ENCODE measurements at places on chromosomes 1 and 21. TPM values are rescaled to one million over a fixed set of nuclear protein-coding genes. Genes with fewer than 3 reads are reported as not detected.

GRCh38 chr1:174815036-174815435, 184.7 kb upstream of the CACYBP start:
- DNase-seq = no peak

DNA sequence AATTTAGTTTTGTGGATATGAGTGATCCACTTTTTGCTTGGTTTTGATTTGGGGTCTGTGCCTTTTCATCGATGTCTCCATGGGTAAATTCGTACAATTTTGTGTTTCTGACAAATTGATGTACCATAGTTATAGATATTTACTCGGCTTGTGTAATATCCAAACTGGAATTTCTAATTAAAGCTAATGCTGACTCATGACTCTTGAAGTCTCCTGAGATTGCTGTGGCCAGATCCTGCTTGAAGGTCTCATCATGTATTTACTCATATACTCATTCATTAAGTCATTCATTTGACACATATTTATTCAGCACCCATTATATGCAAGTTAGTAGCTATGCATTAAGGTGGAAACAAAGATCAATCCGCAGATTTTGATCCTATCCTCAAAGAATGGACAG, 423.2 kb downstream of the RWDD3 start:
- DNase-seq = no peak

The IFNLR1 gene
- 2.4 TPM for total RNA-seq

The DHRS3 gene
- total RNA-seq = 79.7 TPM

DNA sequence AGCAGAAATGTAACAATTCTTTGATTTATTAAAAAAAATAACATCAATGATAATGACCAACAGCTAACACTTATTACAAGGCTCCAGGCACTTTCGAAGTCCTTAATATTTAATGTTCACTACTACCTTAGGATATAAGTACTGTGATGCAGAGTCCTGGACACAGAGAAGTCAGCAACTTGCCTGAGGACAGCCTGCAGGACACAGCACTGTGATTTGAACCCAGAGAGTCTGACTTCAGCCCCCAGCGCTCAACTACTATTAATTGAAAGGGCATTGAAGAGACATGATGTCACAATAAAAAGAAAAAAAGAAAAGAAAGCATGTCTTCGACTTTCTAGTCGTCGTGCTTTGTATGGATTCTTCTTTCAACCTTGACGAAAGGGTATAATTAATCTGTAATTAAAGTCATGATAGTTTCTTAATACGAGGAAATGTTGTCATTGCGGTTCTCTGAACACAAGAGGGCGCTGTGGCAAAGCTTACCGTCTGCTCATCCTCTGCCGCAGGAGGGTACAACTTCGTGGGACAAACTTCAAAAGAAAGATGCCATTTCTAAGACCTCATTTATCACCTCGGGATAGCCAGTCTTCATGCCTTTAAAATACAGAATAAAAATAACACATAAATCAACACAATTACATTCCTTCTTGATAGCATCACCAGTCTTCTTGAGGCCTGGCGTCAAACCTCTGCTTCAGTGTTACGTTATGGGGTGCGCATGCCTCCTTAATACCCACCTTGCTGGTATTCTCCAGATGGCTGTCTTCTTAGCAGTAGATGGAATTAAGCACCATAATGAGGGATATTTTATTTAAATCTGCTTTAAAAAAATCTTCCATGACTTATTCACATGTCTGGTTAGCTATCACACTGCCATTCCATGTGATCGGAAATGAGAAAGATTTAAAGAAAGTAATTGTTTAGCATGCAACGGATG, 240.1 kb downstream of the DISC1 start:
- DNase-seq = peak; percentile 65

The SYNC gene
- 15.4 TPM for total RNA-seq

The NSL1 gene
- total RNA-seq = 27.5 TPM

DNA sequence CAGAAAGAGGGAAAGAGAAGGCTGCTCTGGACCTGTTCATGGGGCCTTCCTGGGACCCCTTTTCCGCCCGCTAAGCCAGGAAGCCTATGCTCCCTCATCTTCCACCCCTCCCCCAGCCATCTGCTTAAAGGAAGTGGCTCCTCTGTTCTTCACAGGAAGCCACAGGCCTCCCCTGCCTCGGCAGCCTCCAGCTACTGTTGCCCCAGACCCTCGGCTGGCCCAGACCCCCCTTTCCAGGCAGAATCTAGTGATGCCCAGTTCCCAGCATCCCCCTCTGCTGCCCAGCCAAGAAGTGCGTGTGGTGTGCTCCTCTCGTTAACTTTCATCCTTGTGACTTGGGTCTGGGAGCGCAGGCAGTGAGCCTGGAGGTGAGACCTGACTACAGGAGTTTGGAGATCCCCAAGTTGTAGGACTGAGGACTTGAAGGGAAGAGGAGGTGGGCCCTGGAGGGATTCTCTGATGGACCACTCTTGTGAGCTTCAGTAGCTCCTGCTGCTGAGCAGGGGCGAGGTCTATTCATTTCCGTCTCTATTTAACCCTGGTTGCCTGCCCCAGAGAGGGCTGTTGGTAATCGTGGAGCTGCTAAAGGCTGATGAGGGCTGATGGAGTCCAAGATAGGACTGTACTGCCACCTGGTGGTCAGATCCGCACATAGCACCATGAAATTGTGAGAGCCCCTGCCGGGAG, 9.1 kb downstream of the IFI6 start:
- peak; percentile 88 for DNase-seq

- DNase-seq = no peak
Measured at GRCh38 chr1:110040548-110040947, 6.1 kb downstream of the STRIP1 start.

GRCh38 chr21:14699433-14700407, 153.6 kb upstream of the SAMSN1 start:
- DNase-seq = peak; percentile 50

- no peak for DNase-seq
Measured at GRCh38 chr1:208135354-208135753, 108.8 kb downstream of the PLXNA2 start.

The C1orf50 gene
- total RNA-seq = 2.8 TPM

The NUDT4B gene
- total RNA-seq = 11.7 TPM

DNA sequence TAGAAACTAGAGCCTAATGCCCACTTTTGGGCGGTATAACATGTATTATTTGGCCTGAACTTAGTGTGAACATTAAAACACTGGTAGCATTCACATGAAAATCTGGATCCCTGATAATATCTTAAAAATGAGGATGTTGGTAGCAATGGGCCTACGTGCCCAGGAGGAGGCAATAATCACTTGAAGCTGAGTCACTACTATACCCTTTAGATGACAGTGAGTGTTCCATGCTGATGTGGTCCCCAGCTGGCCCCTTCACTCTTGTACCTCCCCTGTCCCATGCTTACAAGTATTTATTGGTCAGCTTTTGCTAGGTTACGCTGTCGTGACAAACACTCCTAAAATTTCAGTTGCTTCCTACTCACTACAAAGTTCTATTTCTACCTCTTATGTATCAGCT, 23.0 kb upstream of the POU2F1 start:
- DNase-seq = no peak

The PLEKHO1 gene
- total RNA-seq = 60.6 TPM

The PI4KB gene
- total RNA-seq = 48.3 TPM

The HES2 gene
- total RNA-seq = 5.0 TPM

DNA sequence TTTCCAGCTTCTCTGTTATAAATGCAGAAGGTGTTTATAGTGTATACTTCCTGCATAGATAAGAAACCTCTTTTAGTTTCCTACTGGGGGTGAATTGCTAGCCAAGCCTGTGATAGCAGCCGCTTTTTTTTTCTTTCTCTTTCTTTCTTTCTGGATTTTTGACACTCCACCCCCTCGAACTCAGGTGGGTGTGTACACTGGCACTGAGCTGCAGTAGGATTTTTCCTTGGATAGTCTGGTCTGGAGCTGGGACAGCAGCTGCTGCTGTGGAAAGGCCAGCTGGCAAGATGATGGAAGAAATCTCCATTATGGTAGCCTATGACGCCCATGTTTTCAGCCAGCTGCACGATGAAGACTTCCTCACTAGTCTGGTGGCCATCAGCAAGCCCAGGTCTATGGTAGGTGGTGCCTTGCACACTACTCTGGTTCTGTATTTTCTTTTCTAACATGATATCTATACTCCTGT, 122.5 kb upstream of the CACYBP start:
- DNase-seq = no peak

DNA sequence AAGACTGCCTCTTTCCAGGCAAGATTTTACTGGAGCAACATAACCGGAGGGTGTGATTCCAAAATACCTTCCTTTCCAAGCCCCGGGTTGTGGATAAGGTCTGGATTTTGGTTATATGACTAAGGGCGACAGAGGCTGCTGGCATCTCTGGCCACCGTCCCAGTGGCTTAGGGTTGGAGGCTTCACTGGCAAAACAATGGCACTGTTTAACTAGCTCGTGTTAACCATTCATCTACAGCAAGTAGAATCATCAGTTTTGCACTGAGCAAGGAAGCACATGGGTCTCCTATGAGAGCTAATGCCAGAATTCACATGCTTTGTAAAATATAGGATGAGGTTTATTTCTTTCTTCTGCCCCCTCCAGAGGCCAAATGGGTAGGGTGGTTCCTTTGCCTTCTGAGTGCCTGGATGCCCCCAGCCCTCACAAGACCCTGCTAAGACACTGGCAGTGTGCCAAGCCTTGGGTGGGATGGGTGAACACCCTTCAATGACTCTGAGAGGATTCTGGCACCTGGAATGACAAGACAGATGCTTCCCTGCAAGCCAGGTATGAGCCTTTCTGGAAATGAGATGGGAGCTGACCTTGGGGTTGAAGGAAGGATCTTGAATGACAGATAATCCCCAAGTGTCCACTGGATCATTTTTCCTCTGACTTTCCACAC, 36.8 kb downstream of the DHCR24 start:
- no peak for DNase-seq

DNA sequence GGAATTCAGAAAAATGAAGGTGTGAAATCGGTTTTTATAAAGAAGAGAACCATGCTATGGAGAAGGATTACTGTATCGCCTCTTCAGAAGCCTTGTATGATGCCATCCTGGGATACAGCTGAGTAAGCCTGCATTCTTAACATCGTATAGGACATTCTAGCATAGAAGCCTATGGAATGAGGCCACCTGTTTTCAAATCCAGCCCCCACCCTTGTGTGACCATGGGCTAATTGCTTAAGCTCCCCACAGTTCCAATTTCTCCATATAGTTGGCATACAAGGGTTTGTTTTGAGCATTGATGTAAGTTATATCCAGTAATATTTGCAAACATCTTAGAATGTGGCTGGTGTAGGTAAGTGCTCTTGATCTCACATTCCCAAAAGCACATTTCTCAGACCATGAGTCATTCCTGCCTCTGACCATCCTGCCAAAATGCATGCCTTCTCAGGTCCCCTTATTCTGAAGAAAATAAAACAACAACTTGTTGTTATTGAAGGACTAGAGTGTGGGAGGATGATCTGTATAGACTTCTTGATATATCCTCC, 1.5 kb downstream of the OR14A2 start:
- DNase-seq = no peak

The GSTM5 gene
- 23.7 TPM for total RNA-seq

GRCh38 chr1:25664357-25665199, 48.0 kb downstream of the MAN1C1 start:
- DNase-seq = peak; percentile 71

- DNase-seq = no peak
Measured at GRCh38 chr21:14977814-14978213, 87.0 kb downstream of the NRIP1 start.

DNA sequence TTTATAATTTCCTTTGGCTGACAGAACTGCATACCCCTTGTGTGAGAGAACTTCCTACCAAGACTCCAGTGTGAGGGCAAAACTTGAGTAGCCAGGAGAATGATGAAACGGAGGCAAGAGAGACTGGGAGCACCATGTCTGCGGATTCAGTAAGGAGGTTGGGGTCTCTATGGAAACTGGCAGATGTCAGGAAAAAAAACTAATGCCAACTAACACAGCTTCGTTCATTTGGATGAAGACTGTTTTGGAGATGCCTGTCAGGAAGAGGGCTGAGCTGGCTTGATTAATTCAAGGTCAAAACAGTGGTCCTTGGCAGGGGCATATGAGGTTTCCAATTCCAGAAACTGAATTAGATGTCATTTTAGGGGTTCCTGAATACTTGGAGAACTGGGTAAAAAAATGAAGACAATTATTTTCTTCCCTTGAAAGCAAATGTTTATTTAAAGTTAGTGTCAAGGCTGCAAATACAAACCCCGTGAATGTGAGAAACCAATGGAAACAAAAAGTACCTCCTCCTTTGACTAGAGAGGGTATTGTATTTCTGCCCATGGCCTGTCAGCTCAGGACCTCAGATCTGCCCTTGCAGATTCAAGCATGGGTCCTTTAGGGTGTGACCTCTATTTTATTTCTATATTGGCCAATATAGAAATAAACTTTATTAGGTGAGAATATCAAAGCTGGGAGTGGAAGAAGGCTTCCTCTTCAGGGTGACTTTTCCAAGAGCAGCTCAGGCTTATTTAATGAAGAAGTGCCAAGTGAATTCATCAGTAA, 110.5 kb downstream of the MAST2 start:
- DNase-seq = no peak

DNA sequence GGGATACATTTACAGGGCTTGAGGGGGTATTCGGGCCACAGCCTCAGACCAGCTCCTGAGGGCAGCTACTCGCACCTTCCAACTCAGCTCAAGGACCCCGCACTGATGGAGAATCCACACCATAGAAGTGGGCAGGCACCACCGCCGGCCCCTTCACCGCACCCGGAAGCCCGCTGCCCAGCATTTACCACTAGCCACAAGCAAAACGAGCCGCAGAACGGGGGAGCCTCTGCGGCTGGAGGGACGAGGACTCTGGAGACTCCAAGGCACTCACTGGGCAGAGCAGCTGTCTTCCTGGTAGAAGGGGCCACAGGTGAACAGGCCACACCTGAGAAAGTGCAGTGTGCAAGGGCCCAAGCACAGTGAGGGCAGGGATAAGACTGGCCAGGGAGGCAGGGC, 5.4 kb downstream of the UBE2J2 start:
- DNase-seq = no peak

The IL12RB2 gene
- total RNA-seq = 2.1 TPM

DNA sequence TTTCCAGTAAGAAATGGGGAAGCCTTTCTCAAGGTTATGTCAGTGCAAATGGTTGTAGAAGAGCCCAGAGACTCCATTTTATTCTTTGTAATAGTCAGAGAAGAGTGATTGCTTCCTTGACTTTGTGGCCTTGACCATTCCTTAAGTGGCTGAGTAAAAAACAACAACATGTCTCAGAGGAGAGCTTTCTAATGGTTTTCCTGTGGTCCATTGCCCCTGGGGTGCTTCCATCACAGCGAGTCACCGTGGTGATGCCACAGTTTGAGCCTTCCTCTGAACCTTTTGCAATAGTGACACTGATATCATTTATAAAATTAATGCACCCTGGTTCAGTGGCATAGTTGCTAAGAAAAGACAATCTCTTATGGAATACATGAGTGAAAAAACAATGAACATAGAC, 38.6 kb downstream of the PAPPA2 start:
- DNase-seq = no peak

The C1orf56 gene
- 4.3 TPM for total RNA-seq

- peak; percentile 64 for DNase-seq
Measured at GRCh38 chr21:43343095-43343991, 83.6 kb downstream of the SIK1 start.

The DFFB gene
- 12.1 TPM for total RNA-seq

DNA sequence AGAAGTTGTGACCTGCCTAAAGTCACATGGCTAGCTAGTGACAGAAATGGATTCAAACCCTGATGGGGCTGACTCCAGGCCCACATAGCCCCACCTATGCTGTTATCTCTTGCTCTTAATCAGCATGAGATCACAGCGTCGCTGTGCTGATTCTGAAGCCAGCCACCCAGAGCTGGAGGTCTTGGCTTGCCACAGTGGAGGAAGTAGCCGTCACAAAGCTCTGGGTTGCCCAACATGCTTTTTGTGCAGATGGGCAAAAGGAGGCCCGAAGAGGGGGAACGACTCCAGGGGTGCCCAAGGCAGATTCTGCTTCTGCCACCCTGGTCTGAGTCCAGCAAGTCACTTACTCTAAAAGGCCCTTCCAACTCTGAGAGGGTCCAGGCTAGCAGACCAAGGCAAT, 14.7 kb upstream of the MFSD2A start:
- no peak for DNase-seq
